ENCODE measurements at places on chromosomes 12 and 14. TPM values are rescaled to one million over a fixed set of nuclear protein-coding genes. Genes with fewer than 3 reads are reported as not detected.

The RBP5 gene
- not detected for total RNA-seq

The PRB2 gene
- not detected for total RNA-seq

The ADCY4 gene
- total RNA-seq = 1.3 TPM

The CCDC177 gene
- total RNA-seq = 0.04 TPM

The KSR2 gene
- 0.02 TPM for total RNA-seq

Data from activated CD8-positive, alpha-beta memory T cell treated with anti-CD3 and anti-CD28 coated beads for 36 hours (primary cell).